ENCODE measurements at places on chromosomes 1 and 21. TPM values are rescaled to one million over a fixed set of nuclear protein-coding genes. Genes with fewer than 3 reads are reported as not detected.

Gene PADI6
- not detected for total RNA-seq

Gene ACTL8
- not detected for total RNA-seq

Gene FLG2
- total RNA-seq, result not detected

Gene CLCA4
- total RNA-seq, result 0.13 TPM

Gene TADA1
- total RNA-seq, result 9.4 TPM

Gene CD1B
- not detected for total RNA-seq

Gene USH2A
- total RNA-seq, result not detected

Gene LCE1A
- not detected for total RNA-seq

Gene CA6
- total RNA-seq, result not detected

Gene TEX38
- total RNA-seq, result not detected

Gene TNFRSF8
- total RNA-seq, result 4.7 TPM

Gene ICOSLG
- total RNA-seq, result 3.9 TPM

Gene OR6K3
- not detected for total RNA-seq

Gene LRRC3
- total RNA-seq, result 5.3 TPM

Gene FCAMR
- total RNA-seq, result not detected

Gene ERI3
- total RNA-seq, result 44.2 TPM

Gene GJA4
- 45.4 TPM for total RNA-seq

Gene ANGPTL3
- total RNA-seq, result not detected

Gene KLHDC7A
- total RNA-seq, result not detected

Gene ERRFI1
- 153 TPM for total RNA-seq
